ENCODE measurements at places on chromosomes 16 and 17.

DNA sequence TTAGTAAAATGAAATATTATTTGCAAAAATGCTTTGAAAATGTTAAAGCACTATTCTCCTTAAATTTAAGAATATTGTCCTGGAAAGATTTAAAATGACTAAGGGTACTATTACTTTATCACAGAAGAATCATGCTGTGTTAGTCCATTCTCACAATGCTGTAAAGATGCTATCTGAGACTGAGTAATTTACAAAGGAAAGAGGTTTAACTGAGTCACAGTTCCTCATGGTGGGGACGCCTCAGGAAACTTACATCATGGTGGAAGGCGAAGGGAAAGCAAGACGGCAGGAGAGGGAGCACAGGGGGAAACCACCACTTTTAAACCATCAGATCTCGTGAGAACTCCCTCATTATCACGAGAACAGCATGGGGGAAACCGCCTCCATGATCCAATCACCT lies 245.6 kb downstream of the IRX3 start:
- DNase-seq = no peak

GRCh38 chr16:50261160-50261706 lies 5.1 kb upstream of the ADCY7 start:
- DNase-seq = no peak

DNA sequence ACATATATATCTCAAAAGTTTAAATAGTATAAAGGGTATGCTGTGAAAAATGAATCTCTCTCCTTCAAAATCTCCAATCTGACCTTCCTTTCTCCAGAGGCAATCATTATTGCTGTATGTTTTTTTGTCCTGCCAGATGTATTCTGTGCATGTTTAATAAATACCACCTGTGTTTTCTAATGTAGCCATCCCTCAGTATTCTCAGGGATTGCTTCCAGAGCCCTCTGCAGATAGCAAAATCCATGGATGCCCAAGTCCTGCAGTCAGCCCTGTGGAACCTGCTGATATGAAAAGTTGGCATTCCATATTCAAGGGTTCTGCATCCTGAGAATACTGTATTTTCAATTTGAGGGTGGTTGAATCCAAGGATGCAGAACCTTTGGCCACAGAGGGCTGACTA lies 42.9 kb downstream of the BPTF start:
- DNase-seq = no peak

DNA sequence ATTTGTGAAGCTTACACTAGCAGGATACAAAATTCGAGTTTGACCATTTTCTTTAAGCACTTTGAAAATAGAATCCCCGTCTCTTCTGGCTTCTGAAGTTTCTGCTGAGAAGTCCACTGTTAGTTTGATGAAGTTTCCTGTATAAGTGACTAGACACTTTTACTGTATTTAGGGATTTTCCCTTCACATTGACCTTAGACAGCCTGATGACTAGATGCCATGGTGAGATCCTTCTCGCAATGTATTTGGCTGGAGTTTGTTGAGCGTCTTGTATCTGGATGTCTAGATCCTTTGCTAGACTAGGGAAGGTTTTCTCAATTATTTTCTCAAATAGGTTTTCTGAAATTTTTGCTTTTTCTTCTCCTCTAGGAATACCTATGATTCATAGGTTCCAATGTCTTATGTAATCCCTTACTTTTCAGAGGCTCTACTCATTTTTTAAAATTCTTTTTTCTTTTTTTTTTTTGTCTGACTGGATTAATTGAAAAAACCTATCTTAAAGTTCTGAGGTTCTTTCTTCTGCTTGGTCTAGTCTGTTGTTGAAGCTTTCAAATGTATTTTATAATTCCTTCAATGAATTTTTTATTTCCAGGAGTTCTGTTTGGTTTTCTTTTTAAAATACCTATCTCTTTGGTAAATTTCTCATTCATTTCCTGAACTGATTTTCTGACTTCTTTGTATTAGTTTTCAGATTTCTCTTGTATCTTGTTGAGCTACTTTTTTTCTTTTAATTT lies 63.7 kb upstream of the ABCC11 start:
- DNase-seq = no peak

DNA sequence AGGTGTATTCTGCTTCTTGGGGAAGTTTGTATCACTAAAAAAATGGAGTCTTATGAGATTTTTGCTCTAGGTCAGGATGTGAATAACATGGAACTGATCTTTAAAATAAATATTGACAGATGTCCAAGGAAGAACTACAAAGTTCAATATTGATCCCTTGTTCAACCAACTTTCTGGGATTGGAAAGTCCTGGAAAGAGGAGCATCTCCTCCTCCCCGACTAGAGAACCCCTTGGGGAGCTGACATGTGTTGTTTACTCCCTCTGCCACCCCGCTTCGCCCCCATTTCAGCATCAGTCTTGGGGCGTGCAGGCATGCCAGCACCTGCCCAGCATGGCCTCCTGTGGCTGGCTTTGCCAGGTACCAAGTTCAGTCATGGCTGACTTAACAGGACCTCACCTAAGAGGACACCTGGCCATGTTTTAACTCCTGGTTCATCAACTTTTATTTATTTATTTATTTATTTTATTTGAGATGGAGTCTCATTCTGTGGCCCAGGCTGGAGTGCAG lies 33.8 kb downstream of the PMFBP1 start:
- DNase-seq = no peak

- no peak for DNase-seq
These were observed 258.7 kb downstream of the MRTFB start for GRCh38 chr16:14329727-14330350.

DNA sequence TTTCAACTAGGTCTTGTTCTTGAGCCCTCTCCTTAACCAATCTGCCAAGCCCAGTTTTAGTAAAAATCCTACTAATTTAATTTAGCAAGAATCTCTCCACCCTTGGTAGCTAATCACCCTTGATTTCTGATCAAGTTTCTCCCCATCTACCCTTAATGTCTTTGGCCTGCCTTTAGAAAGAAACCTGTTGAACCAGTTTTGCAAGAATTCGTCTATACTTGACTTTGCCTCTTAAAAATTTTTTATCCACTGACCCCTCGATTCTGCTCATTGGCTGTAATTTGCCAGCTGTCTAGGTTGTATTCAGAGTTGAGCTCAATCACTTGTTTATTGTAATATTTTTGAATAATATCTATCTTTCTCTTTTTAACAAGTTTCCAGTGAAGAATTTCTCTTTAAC lies 1138.5 kb downstream of the CDH11 start:
- DNase-seq = no peak

GRCh38 chr17:50770346-50770745 lies 3.0 kb upstream of the ANKRD40CL start:
- no peak for DNase-seq

- DNase-seq = no peak
These were observed 5.6 kb upstream of the HSBP1 start for GRCh38 chr16:83802135-83802534.

DNA sequence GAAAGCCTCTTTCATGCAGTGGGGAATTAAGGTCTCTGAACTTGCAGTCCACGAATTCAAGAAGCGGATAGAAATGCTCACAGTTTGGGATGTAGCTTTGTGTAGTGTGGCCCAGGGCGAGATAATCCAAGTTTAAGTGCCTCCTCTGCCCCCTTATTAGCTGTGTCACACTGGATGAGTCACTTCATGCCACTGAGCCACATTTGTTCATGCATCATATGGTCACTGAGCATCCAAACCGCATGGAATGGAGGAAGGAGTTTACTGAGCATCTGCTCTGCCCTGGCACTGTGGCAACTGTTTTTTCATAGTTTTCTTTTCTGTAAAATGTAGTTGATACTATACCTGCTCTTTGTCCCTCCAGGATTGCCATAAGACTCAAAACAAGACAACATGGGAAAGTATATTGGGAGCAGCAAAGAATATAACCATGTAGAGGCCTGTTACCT lies 15.1 kb upstream of the DHX8 start:
- peak; percentile 73 for DNase-seq

- DNase-seq = peak; percentile 96
These were observed 7.3 kb upstream of the RHOT2 start for GRCh38 chr16:660459-661183.

GRCh38 chr17:28648698-28649097 lies 3.7 kb upstream of the BLTP2 start:
- no peak for DNase-seq

DNA sequence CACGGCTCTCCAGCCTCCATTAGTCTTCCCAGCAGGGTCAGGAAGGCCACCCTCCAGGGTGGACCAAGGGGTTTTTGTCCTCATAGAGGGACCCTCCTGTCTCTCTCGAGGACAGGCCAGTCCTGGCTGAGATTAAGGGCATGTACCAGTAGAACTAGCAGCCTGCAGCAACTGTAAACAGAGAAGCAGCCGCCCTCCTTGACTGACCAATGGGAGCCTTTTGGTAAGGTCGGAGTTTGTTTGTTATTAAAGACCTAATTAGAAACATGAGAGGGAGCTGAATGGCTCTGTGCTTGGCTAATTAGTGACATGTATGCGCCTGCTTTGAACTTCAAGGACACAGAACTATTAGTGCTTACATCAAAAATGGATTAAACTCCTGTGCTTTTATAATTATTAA lies 80.0 kb downstream of the CCDC182 start:
- peak; percentile 57 for DNase-seq

DNA sequence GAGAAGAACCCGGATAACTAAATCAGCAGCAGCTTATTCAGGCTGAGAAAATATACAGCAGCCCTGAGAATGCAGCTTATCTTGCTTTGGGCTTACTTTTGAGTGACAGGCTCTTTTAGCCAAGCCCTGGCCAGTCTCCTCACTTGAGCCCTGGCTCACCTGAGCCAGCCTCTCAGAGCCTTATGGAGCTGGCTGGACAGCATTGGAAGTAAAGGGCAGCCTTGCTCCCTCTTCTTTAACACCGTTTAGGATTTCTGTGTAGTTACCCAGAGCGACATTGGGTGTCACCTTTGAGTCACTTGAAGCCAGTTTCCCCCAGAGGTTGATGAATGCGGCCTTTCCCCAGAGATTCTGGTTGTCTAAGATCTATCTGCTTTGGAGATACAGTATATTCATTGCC lies 7.7 kb upstream of the NPIPB2 start:
- peak; percentile 75 for DNase-seq

DNA sequence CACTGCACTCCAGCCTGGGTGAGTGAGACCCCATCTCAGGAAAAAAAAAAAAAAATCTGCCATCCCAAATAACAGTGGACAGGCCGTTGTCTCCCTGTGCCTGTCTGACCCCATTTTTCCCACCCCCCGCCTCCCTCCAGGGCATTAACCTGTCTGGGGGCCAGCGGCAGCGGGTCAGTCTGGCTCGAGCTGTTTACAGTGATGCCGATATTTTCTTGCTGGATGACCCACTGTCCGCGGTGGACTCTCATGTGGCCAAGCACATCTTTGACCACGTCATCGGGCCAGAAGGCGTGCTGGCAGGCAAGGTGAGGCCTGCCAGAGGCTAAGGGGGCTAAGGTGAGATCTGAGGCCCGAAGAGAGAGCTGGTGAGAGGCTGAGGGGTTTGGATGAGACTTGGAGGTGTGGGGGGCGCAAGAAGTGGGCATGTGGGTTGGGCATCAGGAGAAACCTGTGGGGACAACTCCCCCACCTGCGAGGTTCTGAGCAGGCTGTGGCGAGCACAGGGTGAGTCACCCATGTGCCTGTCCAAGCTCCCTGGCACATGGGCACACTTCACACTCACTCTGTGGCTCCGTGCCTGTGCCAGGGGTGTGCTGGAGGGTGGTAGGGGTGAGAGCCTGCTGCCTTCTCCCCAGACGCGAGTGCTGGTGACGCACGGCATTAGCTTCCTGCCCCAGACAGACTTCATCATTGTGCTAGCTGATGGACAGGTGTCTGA lies 34.7 kb downstream of the ANKRD40 start:
- no peak for DNase-seq

- no peak for DNase-seq
These were observed 12.6 kb downstream of the UTS2R start for GRCh38 chr17:82384051-82384729.

DNA sequence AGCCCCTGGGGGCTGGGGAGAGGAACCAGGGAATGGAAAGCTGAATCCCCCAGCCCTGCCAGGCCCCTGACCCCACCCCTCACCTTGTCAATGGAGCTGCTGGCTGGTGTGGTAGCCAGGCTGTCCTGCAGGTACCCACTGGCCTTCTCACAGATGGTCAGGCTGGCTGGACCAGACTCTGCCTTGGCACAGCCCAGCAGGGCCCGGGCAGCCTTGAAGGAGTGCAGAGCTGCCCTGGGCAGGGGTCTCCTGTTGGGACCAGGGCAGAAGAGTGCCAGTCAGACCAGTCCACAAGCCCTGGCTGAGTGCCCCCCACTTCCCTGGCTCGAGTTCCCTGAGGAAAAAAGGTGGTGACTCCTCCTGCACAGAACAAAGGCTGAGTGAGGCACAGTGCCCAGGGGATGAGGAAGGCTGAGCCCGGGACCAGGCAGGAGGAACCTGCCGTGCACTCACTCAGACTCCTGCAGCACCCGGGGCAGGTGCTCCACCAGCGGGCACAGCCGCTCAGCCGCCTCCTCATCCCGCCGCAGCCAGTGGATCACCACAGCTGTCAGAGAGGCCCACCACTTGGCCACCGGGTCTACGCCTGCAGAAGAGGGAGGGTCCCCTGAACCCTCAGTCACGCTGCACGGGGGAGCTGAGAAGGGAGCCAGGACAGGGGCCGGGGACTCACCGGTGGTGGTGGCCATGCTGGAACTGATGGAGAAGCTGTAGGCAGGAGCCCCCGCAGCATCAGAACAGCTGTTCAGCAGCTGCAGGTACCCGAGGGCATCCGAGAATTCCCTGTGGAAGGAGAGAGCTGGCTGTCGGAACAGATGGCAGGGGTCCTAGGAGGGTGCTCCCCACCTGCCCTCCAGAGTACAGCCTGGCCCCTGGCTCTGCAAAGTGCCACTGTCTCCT lies 22.4 kb downstream of the SREBF1 start:
- no peak for DNase-seq

DNA sequence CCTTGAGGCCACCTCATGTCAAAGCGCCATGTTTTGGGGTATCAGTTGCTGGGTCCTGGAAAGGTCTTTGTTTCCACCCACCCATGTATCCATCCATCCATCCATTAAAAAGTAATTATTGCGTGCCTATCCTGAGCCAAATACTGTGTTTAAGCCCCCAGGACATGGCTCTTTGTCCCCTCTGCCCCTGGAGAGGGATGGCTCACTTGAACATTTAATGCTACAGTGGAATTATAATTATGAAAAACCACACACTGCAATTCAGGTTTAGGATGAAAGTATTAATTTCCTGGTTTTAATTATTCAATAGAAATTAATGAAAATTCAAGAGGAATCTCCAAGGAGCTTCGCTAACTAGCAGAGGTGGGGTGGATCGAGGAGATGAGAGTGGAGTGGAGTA lies 97.8 kb downstream of the MGAT5B start:
- no peak for DNase-seq

All from islet precursor cell (in vitro differentiated cells).